ENCODE measurements at places on chromosomes 1 and 21.

- no peak for DNase-seq
Measured at GRCh38 chr1:245874942-245875580, 632.0 kb downstream of the SMYD3 start.

- DNase-seq = no peak
Measured at GRCh38 chr1:25001125-25001915, 71.2 kb upstream of the RUNX3 start.

DNA sequence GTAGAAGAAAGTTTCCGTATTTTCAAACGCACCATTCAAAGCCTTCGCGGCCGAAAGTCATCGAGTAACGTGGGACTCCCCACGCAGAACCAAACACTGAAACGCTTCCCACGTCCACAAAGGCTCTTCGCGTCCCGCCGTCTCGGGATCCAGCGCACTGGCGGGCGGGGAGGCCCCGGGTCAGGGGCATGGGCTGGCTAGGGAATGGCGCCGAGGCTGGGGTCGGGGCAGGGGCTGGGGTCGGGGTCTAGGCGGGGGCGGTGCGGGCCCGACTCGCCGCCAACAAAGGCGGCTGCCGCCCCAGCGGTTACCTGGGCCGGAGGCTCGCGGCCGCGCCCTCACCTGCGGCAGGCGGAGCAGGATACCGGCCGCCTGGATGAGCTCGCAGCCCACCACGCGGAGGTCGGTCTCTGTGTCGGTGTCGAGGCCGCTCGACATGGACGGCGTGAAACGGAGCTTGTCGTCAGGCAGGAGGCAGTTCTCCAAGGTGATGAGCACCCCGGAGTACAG is 403 bp downstream of the CCNL2 start:
- no peak for DNase-seq

- no peak for DNase-seq
Measured at GRCh38 chr21:40923407-40923806, 76.4 kb upstream of the DSCAM start.

- DNase-seq = no peak
Measured at GRCh38 chr1:109618661-109619575, 498 bp downstream of the GNAT2 start.

DNA sequence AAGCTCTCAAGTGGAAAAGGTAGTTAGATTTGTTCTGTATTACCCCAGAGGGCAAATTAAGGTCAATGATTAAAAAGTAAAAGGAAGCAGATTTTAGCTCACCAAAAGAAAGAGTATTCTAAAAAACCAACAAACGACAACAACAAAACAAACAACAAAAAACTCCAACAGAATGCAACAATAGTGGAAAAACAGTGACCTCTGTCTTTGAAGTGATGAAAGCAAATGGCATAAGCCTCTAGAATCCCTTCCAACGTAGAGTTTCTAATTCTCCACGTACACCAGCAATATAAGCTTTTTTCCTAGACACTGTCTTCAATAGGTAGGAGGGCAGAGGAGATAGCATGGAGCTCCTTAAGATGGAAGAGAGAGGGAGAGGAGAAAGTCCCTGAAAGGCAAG is 359.1 kb downstream of the TTLL7 start:
- DNase-seq = no peak

GRCh38 chr21:45517249-45518065 is 24.8 kb downstream of the SLC19A1 start:
- no peak for DNase-seq

- no peak for DNase-seq
Measured at GRCh38 chr1:155093911-155094621, 15.4 kb downstream of the EFNA3 start.

- DNase-seq = no peak
Measured at GRCh38 chr1:82820816-82821215, 1020.1 kb downstream of the ADGRL2 start.

- no peak for DNase-seq
Measured at GRCh38 chr1:36253161-36253862, 29.1 kb downstream of the THRAP3 start.

DNA sequence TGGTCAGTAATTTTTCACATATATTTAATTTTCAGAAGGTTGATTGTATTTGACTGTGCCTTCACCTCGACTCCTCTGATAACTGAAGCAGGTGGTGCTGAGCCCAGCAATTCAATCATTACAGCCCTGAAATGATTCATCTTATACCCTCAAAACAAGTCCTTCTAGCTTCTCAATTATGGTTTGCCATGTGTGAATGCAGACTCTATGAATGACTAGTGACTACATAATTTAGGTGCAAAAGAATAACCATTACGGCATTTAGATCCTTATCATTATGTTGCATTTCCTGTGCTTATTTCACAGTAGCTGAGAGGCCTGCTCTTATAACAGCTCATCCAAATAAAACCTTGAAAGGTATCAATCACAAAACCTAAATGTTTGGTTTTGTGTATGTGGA is 54.0 kb upstream of the COL11A1 start:
- no peak for DNase-seq

DNA sequence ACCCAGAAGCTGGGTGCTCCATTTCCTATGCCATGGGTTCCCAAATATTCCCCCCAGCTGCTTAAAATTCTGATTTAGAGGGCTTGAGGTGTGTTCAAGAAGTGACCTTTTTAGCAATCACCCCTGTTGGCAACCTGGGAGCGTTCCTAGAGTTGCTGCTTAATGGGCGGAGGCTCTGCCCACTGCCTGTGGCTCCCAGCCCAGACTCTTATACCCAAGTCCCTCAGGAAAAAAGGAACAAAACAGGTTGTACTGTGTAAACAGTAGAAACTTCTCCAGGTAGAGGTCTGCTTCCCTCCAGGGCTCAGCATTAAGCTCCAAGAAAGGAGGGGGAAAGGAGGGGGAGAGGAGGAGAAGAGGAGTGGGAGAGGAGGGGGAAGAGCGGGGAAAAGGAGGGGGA is 14.6 kb upstream of the TENT5C start:
- DNase-seq = no peak

GRCh38 chr1:61101536-61101935 is 19.2 kb downstream of the NFIA start:
- DNase-seq = no peak

DNA sequence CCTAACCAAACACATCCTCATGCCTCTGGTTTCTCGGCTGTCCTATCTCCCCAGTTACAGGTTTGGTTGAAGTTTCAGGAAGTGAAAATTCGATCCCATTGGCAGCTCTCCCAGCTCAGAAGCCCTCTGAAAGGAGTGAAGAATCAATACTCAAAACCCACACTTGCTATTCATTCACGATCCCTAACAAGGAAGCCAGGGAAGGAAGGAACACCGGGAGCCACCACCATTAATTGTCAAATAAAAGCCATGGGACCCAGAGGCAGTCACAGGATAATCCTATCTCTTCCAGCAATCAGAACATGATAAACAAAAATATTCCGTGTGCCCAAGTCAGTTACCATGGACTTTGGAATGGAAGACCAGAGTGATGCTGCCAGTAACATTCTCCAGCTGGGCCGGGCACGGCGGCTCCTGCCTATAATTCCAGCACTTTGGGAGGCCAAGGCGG is 7.0 kb downstream of the TMPRSS2 start:
- DNase-seq = no peak

DNA sequence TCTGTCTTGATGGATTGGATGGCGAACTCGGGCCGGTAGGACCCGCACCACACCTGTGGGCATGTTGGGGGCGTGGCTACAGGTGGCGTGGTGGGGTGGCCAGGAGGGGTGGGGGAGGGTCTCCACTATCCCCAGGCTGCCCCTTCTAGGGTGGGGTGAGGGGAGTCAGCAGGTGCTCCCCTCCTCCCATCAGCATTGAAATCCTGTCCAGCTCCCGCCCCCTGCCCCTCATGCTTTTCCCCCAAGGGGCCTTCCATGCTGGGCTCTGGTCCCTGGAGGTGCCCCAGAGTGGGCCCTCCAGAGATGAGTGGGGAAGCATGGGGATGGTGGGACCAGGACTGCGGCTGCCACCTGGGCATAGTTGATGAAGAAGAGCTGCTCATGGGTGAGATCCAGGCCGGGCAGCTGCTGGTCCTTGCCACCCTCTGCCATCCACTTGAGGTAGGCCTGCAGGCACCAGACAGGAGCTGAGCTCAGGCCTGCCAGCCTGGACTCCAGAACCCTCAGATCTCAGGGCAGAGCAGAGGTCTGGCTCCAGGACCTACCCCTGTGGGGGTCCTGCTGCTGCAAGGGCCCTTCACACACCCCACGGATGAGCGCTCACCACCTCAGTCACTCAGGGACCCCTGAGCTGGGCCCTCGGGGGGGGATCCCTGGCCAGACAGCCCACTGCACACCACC is 5.1 kb downstream of the PRXL2B start:
- DNase-seq = no peak

- DNase-seq = no peak
Measured at GRCh38 chr1:199265319-199265718, 626.5 kb downstream of the PTPRC start.

DNA sequence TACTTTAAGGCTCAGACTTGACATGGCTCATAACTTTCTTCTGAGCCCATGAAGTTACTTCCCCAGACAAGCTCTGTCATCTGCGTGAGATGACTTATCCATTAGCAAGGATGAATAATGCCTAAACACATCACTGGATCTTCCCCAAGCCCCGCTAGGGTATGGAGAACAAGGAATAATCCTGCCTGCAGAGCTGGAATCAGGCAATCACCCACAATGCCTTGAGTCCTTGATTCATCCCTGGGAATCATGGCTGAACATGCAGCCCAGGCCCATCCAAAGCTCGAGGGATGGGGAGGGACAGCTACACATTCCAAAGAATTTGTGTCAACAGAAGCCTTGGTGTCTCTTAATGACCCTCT is 131.7 kb downstream of the PSMG1 start:
- no peak for DNase-seq

- no peak for DNase-seq
Measured at GRCh38 chr1:103516283-103516682, 9.2 kb upstream of the RNPC3 start.

GRCh38 chr21:34814529-34814951 is 145.7 kb downstream of the CLIC6 start:
- no peak for DNase-seq

- no peak for DNase-seq
Measured at GRCh38 chr21:32712043-32712442, 15.8 kb downstream of the SYNJ1 start.

DNA sequence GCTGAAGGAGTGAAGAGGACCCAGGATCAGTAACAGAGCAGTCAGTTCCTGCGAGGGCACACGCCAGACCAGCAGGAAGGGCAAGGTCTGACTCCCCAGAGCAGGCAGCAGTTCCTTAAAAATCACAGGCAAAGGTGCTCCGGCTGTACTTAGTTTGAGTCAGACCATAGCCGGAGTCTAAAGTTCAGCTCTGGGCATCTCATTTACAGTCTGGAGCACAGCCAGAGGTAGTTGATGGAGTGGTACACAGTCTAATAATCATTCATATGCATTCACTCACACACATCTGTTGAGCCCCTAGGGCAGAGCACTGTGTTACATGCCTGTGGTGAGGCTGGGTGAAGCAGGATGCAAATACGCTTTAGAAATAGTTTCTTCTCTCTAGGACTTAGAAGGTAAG is 7.3 kb upstream of the AMIGO1 start:
- DNase-seq = no peak

GRCh38 chr1:54643736-54644135 is 2.1 kb downstream of the MROH7 start:
- DNase-seq = no peak

DNA sequence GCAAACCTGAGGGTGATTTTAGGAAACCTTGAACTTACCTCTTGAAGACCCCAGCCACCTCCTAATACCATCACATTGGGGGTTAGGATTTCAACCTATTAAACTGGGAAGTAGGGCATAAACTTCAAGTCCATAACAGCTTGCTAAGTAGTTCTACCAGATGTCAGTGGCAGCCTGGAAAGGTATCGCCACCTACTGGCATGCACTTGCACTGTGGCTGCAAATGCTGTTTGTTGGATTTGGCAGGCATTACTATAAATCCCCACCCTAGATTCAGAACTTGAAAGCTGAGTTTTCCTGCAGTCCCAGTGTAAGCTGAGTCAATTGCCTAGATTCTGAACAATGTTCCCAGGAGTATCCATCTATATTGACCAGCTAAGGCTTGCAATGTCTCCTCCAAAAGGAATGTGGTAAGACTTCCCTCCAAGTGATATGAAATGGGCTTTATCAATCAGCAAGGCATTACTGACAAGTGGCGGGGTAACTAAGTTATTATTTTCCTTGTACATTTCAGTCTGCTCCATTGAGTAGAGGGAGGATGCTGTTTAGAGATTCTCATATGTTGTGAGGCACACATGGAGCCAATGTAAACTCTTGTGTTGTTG is 474.5 kb downstream of the PTPRC start:
- DNase-seq = peak; percentile 37

GRCh38 chr1:99869304-99869703 is 19.1 kb downstream of the AGL start:
- DNase-seq = no peak

GRCh38 chr1:117127795-117128194 is 6.2 kb upstream of the TRIM45 start:
- DNase-seq = no peak

- DNase-seq = no peak
Measured at GRCh38 chr1:100628631-100629081, 90.7 kb downstream of the GPR88 start.

DNA sequence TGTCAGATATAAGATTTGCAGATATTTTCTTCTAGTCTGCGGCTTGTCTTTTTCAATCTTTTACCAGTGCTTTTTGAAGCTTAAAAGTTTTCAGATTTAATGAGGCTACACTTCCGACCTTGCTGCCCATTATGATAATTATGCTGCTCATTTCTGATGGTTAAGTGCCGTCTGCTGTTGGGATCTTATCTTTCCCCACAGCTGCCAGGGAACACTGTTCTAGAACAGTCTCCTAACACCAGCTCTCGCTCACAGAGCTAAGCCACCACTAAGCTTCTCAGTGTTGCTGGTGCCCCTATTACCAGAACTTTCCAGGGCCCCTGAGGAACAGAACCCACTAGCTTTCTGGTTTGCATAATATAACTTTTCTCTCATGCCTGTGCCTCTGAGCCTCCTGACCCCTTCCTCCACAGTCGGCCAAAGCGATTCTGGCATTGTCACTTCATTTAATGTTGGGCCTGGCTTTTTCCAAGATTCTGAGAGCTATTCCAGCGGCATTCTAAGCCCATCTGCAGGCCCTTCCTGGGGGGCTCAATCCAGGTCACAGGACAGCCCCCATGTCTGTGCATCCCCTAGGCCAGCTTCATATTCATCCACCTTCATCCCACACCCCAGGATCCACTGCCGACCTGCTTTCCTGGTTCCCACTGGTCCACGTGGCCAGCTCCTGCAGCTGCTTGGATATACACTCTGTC is 237.0 kb downstream of the PTPRU start:
- DNase-seq = no peak

DNA sequence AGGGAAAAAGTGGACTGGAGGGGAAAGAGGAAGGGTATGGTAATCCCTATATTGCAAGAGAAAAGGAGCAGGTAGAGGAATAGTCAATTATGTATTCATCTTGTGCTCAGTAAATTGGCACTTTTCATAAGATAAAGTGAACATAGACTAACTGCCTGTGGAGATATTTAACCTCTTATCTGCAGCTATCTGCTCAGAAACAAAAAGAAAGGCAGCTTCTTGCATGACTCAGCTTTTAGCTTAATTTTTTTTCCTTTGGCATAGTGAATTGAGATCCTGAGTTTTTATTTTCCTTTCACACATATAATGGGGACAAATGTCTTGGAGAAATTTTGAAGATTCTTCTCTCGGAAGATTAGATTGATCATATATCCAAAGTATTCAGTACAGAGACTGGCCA is 127.6 kb upstream of the F3 start:
- no peak for DNase-seq

- DNase-seq = no peak
Measured at GRCh38 chr1:7104339-7104738, 319.1 kb downstream of the CAMTA1 start.

- no peak for DNase-seq
Measured at GRCh38 chr1:197928849-197929336, 11.7 kb downstream of the LHX9 start.
